ENCODE measurements at places on chromosomes 1 and 21. TPM values are rescaled to one million over a fixed set of nuclear protein-coding genes. Genes with fewer than 3 reads are reported as not detected.

- DNase-seq: no peak
Observed at GRCh38 chr1:170340308-170340707, 191.7 kb upstream of the GORAB start.

DDAH1 gene
- 4.3 TPM for total RNA-seq

GRCh38 chr1:156342166-156342955 is 4.0 kb downstream of the TSACC start:
- no peak for DNase-seq

ACTA1 gene
- not detected for total RNA-seq

GRCh38 chr21:24948186-24948585 is 659.1 kb downstream of the MRPL39 start:
- DNase-seq: no peak

FOXO6 gene
- total RNA-seq: 0.45 TPM
